ENCODE measurements at places on chromosomes 11 and 22.

DNA sequence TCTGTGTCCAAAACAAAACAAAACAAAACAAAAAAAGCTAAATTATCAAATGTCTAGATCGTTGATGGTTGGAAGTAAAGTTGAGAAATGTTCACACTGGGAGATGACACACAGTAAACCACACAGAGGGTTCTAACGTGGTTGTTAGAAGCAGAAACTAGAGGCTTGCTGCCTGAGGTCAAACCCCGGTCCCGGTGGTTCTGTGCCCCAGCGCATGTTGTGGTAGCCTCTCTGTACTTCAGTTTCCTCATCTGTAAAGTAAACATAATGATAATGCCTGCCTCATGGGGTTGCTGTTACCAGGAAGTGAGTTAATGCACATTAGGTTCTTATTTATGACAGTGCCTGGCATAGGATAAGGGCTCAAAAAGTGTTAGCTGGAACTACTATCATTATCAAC is 33.4 kb downstream of the PPARA start:
- DNase-seq: no peak

GRCh38 chr11:115081972-115082371 is 403.6 kb downstream of the NXPE2 start:
- DNase-seq: no peak

- DNase-seq: no peak
Measured at GRCh38 chr22:42801252-42802080, 55.6 kb downstream of the ARFGAP3 start.

DNA sequence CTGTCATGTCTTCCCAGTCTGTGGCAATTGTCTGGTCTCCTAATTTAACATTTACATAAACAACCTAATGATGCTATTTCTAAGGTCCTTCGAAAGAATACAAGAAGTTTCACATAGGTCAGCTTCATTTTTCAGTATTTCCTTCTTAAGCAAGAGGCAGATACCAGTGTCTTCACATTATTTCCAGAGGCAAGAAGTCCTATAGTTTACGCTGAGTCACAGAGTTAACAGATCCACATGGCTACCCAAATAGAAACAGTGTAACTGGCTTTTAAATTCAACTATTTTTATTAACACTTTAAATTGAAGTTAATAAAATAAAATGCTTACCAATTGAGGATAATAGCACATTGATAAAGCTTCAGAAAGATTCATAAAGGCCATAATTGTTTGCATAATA is 10.9 kb downstream of the PRRG4 start:
- DNase-seq: no peak

DNA sequence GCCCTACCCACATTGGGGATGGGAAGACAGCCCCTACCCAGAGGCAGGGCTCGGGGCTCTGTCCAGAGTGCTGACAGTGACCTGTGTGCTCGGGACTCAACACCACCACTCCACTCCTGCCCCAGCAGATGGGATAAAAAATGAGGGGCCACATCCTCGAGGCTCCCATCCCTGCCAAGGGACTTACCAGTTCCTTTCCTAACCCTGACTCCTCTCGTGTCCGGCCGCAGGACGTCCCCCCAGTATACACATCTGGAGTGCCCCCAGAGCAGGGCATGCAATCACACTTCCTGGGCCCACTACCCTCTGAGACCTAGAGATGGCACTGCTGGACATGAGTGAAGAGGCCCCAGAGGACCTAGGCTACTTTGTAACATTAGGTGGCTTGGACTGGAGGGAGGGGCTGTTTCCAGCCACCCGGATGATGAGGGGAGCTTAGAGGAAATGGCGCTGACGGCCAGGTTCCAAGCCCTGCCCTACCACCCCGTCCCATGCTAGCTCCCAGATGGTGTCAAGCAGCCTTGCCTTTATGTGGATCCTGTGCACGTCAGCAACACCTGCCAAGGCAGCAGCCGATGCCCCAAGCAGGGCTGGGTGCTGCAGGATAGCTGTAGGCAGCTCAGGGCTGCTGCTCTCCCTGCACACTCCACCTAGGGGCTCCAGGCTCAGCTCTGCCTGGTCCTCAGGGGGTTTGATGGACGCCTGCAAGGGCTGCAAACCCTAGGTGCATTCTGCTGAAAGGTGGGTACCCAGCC is 86.6 kb downstream of the DGCR2 start:
- no peak for DNase-seq

DNA sequence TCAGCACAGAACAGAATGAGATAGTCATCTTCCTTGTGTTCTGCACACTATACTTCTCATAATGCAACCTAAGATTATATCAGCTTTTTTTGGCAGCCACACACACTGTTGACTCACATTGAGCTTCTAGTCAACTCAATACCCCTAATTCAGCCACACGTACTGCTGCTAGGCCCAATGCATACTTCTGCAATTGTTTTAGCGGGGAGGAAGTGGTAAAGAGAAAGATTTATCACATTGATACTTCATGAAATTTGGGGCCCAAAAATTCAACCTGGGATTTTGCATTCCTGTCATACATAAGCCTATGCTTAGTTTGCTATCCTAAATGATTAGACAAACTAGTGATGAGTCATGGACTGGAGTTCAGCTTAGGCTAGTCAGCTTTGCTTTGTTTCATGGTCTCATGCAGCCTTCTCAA is 8.6 kb upstream of the UPB1 start:
- DNase-seq: no peak

GRCh38 chr11:84522331-84522730 is 1104.8 kb downstream of the DLG2 start:
- no peak for DNase-seq

DNA sequence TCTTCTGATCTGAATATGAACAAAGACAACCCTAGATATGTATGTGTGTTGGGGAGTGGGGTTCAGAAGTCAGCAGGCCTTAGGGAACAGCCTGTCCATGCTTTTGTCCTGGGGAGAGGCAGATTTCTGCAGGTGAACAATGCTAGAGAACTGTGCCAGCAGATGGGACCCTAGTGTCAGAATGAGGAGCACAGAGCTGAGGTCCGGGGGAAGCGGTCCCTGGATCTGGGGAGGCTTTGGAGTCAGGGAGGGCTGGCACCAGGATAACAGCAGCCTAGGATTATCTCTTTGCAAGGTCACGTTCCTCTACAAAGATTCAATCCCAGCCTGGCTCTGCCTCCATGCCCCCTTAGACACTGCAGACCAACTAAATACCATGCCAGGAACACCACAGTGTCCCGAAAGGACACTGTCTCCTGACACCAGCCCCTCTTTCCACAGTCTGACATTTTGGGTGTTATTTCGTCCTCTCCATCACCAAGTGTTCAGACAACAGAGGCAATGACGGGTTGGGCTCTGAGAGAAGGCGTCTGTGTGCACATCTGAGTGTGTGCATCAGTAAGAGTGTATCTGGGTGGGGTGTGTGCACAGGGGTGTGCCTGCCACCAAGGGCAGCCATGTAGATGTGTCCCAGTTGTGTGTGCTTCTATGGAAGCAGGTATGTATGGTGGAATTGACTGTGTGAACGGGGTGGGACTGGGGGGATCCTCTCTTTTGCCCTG is 43.5 kb downstream of the EIF3F start:
- no peak for DNase-seq

- no peak for DNase-seq
Measured at GRCh38 chr22:33707581-33707980, 212.7 kb downstream of the LARGE1 start.

GRCh38 chr22:47674600-47674999 is 912.1 kb downstream of the TBC1D22A start:
- no peak for DNase-seq

GRCh38 chr11:132639986-132640385 is 892.3 kb downstream of the OPCML start:
- no peak for DNase-seq

DNA sequence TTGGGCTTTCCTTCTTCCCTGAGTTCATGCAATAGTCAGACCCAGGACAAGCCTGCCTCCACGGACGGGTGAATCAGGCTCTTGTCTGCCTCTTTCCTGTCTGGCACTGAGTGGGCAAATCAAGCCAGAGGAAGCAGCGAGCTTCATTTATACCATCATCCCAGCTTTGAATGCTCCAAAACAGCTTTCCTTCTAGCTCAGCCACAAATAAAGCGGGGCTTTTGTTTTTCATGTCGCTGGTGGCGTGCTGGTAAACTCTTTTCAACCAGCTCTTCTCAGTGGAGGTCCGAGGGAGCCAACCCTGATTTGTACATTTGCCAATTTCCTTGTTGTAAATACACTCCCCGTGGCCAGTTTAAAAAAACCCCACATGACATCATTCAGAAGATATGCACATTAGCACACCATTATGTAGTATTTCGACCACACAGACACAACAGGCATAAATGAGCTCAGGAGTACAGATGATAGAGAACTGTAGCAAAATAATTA is 8.6 kb downstream of the C11orf91 start:
- DNase-seq: no peak

- no peak for DNase-seq
Measured at GRCh38 chr11:133964356-133964755, 7.6 kb upstream of the IGSF9B start.

- no peak for DNase-seq
Measured at GRCh38 chr11:114366331-114367243, 33.7 kb downstream of the C11orf71 start.

GRCh38 chr11:64844330-64845128 is at the start of gene CDC42BPG:
Gene CDC42BPG, minus strand, starts transcription at chr11:64844653. Its CDS starts 84 bp downstream, at chr11:64844569.
- DNase-seq: peak; percentile 82

GRCh38 chr11:9905501-9905951 is 241.6 kb downstream of the SWAP70 start:
- no peak for DNase-seq

GRCh38 chr22:19289475-19290161 is 1.9 kb downstream of the CLTCL1 start:
- peak; percentile 20 for DNase-seq

- no peak for DNase-seq
Measured at GRCh38 chr11:122025757-122026156, 90.3 kb downstream of the BLID start.

DNA sequence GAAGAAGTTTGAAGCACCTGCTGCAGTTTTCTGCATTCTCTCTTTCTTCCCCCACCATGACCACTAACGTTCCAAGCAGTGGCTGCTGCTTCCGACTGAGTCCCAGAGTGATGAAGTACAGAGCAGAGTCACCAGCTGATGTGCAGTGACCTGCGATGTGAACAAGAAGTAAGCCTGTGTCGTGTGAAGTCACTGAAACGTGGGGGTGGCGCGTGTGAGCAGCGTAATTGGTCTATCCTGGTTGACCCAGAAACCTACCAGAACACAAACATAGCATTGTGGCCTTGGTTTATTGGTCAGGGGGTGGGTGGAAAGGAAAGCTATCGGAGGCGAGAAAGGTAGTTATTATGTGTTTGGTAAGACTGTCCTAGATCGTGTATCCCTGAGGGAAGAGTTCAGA is 3.5 kb downstream of the KRTAP5-7 start:
- no peak for DNase-seq

DNA sequence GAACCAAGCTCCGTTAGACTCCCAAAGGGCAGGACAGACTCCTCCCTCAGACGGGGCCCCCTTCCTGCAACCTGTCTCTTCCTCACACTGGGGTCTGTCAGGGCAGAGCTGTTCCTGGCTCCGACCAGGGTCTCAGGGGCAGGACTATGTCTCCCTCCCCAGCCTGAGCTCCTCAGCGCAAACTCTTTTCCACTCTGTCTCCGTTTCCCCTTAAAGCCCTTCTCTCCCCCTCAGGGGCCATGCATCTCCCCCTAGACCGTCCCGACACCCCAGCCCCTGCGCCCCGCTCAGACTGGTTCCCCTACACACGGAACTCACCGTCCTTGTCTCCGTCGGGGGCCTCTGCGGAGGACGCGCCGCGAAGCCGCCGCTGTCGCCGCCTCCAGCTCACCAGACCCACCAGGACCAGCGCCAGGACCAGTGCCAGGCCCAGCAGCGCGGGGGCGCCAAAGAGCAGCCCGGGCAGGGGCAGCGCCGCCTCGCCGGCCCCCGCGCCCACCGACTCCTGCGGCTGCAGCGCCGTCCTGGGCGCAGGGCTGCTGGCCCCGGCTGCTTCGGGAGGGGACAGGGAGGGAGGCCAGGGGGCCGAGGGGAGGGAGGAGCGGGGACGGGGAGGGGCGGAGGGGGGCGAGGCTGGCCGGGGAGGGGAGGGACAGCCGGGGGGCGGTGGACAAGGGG is 684 bp downstream of the TNFRSF13C start:
- DNase-seq: peak; percentile 80

GRCh38 chr11:76735841-76736240 is 47.3 kb upstream of the TSKU start:
- DNase-seq: no peak

DNA sequence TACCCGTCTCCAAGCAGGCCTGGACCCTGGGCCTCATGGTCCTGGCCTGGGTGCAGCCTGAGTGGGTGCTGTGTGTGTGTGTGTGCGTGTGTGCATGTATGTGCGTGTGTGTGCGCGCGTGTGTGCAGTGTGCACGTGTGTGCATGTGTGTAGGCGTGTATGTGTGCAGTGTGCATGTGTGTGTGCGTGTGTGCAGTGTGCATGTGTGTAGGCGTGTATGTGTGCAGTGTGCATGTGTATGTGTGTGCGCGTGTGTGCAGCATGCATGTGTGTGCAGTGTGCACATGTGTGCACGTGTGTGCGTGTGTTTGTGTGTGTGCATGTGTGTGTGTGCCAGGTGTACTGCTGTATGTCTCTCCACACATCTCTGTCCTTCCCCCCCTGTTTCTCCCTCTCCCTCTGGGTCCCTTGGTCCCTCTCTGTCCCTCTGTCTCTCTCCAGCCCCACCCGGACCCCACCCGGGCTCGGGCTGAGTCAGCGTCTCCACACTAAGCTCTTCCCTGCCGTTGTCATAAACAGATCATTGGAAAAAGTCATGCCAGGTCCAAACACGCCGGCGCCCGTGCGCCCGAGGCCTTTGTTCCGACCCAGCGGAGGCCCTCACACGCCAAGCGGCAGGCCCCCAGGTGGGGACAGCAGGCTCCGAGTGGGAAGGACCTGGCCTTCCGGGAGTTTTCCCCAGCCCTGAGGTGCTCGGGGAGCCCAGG is 34.0 kb downstream of the WNT7B start:
- DNase-seq: no peak

DNA sequence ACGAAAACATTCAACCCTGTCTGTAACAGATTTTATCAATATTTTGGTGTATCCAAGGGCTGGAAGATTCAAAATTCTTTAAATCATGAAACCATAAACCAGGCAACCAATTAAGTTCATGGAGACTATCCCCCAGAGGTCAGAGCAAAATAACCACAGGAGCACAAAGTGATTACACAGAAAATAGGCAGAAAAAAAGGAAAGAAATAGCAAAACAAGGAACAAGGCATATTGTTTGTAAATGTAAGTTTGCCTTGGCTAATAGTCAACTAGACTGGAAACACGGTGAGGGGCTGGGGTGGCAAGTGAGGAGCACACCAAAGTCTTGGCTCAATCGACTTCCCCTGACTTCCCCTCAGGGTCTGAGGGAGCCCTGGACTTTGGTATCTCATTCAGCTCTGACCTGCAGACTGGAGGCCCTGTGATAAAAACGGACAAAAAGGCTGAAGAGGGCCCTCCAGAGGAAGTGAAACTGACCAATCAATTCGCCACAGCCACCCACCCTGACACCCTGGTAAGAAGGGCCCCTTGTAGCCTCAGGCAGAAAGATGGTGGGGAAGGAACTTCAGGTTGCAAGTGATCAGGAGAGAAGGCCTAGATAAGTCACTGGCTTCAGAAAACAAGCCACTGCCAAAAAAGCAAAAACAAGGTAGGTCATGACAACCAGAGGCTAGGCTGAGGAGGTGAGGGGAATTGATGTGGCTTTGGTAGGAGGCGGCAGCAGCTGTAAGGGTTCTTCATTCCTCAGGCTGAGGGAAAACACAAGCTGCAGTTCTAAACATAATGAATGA is 1.8 kb downstream of the SIK3 start:
- DNase-seq: peak; percentile 82

- no peak for DNase-seq
Measured at GRCh38 chr11:61541598-61541997, 33.0 kb downstream of the LRRC10B start.

- DNase-seq: no peak
Measured at GRCh38 chr11:70618431-70619101, 220.2 kb downstream of the CTTN start.

Measured in CD4-positive, alpha-beta T cell treated with Interleukin-17A for 1 hour (primary cell).